ENCODE measurements at places on chromosomes 3 and 15. TPM values are rescaled to one million over a fixed set of nuclear protein-coding genes. Genes with fewer than 3 reads are reported as not detected.

GRCh38 chr3:36988356-36988755 lies 4.6 kb downstream of the EPM2AIP1 start:
- no peak for DNase-seq

DNA sequence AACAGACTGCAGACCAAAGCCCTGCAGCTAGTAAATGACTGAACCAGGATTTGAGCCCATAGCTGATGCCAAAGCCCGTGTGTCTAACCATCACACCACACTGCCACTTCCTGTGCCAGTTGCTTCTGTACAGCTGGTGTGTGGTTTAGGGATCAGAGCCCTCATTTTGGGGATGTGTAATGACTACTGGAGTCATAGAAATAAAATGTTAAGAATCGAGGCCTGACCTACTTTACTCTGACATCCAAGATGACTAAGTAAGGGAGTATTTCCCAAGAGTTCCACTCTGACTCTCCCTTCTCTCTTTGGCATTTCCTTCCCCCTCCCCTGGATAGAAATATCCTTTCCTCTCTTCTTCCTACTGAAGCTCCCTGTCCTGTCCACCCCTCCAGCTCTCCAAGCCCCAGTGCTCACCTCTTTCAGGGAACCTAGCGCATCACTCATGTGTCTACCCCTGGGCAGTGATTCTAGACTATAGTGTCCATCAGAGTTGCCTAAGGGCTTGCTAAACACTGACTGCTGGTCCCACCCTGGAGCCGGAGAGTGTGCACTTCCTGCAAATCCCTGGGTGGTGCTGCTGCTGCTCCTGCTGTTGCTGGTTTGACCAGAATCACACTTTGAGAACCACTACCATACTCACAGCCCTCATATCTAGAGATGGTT lies 53.8 kb downstream of the MGLL start:
- DNase-seq = peak; percentile 98

- no peak for DNase-seq
Observed at GRCh38 chr15:77723756-77724155, 91.0 kb upstream of the LINGO1 start.

- no peak for DNase-seq
Observed at GRCh38 chr3:55595420-55595819, 108.3 kb upstream of the WNT5A start.

DNA sequence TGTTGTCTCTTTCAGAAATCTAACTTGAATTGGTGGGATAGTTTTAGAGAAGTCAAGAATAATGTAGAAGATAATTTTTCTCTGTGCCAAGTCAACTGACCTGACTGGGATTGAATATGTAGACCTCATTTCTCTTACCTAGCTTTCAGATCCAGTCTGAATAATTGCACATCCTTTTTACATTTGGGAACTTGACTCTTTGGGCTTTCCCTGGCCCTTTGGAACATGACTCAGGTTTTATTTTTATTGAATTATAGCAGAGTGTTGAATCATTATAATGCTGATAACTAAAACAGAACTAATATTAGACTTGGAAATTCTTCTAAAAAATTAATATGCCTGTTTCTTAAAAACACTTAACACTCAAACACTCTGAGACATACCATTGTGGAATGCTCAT lies 76.5 kb downstream of the PFN2 start:
- DNase-seq = peak; percentile 15

- no peak for DNase-seq
Observed at GRCh38 chr3:107969525-107969924, 121.3 kb downstream of the CD47 start.

DNA sequence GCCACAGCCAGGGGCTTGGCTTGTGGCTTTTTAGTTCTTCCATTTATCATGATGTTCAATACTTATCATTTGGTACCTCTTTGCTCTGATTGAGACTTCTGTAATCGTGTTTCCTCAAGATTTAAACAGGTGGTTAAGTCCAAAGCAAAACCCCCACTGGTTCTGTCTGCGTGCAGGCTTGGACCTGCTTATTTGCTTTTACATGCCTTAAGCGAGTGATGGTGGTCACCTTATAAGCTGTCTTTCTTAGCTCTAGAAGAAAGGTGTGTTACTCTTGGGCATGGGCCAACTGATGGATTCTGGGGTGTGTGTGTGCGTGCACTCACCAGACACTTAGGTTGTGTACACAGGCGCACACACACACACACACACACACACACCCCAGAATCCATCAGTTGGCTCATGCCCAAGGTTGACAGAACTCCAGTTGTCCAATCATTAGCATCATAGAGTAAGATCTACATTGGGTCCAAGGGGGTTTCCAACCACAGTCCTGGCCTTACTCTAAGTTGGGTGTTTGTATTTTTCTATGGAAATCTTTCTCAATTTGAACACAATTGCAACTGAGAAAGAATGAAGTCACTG lies 1.2 kb downstream of the MYZAP start:
- no peak for DNase-seq

- DNase-seq = no peak
Observed at GRCh38 chr3:101847328-101847727, 2.0 kb upstream of the NFKBIZ start.

DNA sequence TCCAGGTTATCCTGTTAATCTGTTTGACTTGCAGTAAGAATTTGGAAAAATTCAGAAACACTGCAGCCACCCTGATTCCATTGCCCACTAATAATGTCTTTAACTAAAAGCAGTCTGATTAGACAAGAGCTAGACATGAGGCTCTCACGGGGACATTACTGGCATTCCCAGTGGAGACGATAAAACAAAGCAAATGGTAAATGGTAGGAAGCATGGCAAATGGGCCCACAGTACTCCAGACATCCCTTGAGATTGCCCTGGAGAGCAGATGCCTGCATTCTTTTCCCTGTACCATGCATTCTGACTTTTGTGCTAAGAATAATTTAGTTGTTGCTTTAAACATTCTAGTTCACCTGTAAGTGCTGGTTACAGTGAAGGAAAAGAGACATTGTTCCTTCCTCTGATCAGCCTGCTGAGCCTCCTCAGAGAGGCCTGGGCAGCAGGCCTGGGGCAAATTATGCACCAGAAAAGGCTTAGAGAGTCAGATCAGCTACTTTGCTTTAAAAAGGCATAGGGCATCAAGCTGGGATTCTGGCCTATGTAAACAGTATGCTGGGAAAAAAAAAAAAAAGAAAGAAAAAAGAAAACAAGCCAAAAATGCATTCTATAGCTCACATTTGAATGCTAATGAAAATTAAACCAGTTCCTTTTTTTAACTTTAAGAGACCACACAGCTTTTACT lies 204.6 kb downstream of the GABRG3 start:
- DNase-seq = no peak

- no peak for DNase-seq
Observed at GRCh38 chr3:52269776-52270175, 8.7 kb downstream of the WDR82 start.

GRCh38 chr3:46212101-46212500 lies 4.0 kb upstream of the CCR1 start:
- DNase-seq = no peak

GRCh38 chr3:191682961-191683360 lies 222.0 kb downstream of the PYDC2 start:
- no peak for DNase-seq

Gene SCAANT1
- total RNA-seq = 1.7 TPM

Gene ARL6IP5
- 132 TPM for total RNA-seq

Gene SUCNR1
- total RNA-seq = under 0.01 TPM

Gene CLRN1
- not detected for total RNA-seq

Gene THRB
- 7.4 TPM for total RNA-seq

Gene GRAMD2A
- 0.77 TPM for total RNA-seq

Gene STRIT1
- total RNA-seq = not detected

Gene HDC
- not detected for total RNA-seq

Gene GRK7
- not detected for total RNA-seq

Gene LEKR1
- total RNA-seq = 0.26 TPM

Gene SLC22A13
- 0.33 TPM for total RNA-seq
